ENCODE measurements at places on chromosomes 2 and 18.

GRCh38 chr2:236241181-236242056 is 22.8 kb downstream of the ASB18 start:
- peak; percentile 29 for DNase-seq

DNA sequence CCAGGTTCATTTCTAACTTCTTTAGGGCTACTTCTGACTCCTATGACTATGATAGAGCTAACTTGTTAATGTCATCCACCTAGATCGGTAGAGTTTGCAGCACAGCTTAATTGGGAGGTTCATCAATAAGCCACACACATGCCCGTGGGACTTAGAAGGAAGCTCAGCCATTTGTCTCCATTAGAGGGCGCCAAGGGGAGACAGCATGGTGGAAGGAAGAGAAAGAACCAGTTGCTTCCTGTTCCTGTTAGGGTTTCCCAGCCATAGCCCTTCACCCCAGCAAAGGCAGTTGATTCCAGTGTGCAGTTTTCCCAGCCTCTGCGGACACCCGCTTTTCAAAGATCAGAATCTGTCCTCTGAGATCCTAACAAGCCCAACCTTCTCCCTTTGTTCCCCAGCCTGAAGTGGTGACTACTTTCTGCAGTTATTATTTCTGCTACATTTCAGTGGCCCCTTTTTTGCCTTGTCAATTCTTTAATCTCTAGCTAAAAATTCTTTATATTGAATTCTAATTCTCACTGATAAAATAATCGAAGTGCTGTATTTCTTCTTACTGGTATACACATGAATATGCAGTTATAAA is 30.3 kb downstream of the MAIP1 start:
- DNase-seq = peak; percentile 72

DNA sequence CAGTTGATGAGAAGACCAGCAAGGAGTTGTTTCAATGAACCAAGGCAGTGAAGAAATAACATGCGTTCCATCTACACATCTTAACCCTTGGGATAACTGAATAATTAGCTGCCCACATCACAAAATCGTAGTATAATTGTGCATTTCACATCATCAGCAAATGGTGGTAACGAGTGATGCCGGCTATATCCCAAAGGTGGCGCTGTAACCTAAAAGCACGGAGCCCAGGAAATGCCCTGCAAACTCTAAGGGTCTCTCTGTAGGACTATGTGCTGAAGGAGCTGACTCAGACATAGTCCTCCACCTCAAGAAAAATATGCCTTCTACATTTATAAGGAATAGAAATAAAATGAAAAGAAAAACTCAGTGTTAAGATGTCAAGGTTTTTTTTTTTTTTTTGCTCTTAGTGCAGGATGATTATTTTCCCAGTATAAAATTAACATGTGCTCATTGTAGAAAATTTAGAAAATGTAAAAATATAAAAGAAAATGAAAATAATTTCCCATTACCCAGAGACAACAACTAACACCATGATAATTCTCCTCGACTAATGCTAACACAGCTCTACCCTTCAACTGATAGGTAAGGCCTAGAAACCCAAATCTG is 23.1 kb upstream of the DSG3 start:
- no peak for DNase-seq

DNA sequence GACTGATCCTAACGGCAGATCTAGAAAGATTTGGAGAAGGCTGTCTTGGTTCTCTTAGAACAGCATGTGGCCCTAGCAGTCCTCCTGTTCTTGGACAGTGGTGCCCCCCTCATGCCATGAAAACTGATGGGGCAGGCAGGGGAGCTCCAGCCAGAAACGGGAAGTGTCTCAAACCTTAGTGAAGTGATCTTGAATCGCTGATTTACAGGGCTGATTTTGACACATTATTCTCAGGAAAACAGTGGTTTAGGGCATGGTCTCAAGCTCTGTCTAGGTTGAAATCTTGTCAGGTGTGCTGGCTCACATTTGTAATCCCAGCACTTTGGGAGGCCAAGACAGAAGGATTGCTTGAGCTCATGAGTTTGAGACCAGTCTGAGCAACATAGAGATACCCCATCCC is 37.8 kb downstream of the SRSF7 start:
- no peak for DNase-seq

DNA sequence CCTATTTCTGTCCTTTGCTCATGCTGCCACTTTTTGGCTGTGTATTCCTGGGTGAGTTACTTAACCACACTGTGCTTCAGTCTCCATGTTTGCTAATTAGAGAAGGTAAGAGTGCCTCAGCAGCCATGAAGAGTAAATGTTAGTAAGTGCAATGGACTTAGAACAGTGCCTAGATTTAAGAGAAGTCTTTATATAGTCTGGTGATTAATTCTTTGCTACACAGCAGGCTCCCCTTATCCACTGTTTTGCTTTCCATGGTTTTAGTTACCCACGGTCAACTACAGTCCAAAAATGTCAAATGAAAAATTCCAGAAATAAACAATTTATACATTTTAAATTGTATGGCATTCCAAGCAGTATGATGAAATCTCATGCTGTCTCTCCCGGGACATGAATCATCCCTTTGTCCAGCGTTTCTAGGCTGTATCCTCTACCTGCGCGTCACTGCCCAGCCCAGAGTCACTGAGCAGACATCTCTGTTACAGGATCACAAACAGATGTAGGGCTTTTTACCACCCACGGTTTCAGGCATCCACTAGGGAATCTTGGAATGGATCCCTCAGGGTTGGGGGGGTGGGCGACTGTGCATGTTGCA is 91.0 kb downstream of the CTIF start:
- DNase-seq = peak; percentile 99

- no peak for DNase-seq
Measured at GRCh38 chr2:109440499-109441156, 173.1 kb downstream of the SEPTIN10 start.

DNA sequence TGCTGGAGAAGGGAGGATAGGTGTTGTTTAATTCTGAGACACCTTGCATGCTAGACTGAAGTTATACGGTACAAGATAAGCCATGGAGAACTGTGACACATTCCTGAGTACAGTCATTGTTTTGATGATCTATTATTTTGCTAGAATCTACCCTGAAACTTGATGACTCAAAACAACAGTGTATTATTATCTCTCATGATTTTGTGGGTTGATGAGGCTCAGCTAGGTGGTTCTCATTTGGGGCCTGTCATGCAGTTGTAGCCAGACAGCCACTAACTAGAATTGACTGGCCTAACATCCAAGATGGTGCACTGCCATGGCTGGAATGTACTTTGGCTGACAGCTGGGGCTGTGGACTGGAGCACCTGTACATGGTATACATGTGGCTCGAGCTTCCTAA is 5.4 kb upstream of the IL1R1 start:
- no peak for DNase-seq

DNA sequence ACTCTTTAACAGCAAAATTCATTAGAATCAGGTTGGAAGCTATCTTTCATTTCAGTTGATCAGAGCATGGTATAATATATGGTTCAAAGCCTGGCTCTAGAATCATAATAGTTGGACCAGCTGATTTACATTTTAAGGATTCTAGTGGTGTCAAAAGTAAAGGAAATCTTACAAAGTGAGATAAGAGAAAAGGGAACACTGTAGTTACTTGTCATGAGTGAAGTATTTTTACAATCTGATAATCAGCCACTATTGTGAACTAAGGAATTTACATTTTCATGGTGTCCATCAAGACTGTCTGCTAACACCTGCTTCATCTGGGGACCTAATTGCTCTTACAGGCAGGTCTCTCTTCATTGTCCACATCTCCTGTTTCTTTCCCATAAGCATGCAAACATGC is 161.1 kb downstream of the SLC39A10 start:
- no peak for DNase-seq

DNA sequence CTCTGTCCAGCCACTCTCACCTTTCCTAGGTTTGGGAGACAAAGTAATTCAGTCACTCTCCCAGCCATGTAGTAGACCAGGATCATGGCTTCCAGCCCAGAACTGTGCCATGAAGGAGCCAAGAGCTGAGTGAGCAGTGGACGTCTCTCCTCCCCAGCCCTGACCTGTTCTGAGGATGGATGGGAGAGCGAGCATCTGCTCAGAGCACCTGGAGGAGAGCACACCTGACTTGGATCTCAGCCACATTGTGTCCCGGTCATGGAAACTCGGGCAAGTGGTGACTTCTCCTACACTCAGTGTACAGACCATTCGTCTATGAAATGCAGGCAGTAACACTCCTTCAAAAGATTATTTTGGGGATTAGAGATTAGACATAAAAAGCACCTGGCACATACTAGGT is 299.7 kb downstream of the TNS1 start:
- no peak for DNase-seq

DNA sequence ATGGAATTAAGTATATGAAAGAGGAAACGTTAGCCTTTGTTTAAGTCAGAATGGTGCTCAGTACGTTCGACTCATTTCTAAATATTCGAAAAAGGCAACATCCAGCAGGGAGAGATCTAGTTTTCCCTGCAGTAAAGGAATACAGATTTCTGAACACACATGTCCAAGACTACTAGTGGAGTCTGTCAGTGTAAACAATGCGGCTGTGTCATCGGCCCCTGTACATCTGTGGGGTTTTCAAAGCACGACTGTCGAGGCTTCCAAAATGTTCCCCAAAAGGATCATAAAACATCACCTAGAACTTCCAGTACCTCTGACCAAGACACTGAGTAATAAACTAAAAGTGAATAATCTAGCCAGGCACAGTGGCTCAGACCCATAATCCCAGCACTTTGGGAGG is 112.8 kb downstream of the ZNF516 start:
- DNase-seq = no peak

- DNase-seq = no peak
Measured at GRCh38 chr2:9220201-9220600, 13.6 kb downstream of the ASAP2 start.

GRCh38 chr2:170024721-170025120 is 153.2 kb upstream of the MYO3B start:
- no peak for DNase-seq

- DNase-seq = no peak
Measured at GRCh38 chr18:65631766-65632165, 119.0 kb upstream of the CDH7 start.

DNA sequence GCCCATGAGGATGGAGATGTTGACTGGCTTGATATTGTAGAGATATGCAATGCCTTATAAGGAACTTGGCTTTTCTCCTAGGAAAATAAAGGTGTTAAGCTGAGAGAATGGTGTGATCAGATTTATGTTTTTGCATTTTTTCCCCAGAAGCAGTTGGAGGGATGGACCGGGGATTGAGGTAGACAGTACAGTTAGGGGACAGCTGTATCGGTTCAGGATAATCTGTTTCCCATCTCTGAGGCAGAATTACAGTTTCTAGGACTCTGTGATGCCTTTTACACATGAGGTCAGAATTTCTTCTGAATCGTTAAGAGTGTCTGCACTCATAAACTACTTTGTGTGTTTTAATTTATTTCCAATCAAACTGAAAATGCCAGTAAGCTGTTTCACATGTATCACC is 261.5 kb downstream of the CYRIA start:
- DNase-seq = no peak

- DNase-seq = peak; percentile 30
Measured at GRCh38 chr18:47204908-47205522, 28.9 kb upstream of the IER3IP1 start.

DNA sequence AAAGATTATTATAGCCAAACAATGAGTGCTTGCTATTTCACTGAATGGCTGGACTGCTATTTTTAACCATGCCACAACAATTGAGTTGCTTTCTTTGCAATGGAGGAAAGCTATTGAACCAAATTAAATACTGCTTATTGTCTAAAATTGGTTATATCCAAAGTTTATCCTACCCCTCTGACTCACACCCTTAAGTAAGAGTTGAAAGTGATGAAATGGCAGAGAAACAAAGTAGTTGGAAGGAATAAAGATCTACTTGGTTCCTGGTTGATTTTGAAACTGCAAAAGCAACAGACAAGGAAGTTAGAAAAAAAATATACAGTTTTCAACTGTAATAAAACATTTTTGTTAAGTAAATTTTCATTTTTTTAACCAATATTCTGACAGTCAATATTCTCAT is 47.5 kb downstream of the EML4 start:
- peak; percentile 85 for DNase-seq
